ENCODE measurements at places on chromosomes 6 and 20.

DNA sequence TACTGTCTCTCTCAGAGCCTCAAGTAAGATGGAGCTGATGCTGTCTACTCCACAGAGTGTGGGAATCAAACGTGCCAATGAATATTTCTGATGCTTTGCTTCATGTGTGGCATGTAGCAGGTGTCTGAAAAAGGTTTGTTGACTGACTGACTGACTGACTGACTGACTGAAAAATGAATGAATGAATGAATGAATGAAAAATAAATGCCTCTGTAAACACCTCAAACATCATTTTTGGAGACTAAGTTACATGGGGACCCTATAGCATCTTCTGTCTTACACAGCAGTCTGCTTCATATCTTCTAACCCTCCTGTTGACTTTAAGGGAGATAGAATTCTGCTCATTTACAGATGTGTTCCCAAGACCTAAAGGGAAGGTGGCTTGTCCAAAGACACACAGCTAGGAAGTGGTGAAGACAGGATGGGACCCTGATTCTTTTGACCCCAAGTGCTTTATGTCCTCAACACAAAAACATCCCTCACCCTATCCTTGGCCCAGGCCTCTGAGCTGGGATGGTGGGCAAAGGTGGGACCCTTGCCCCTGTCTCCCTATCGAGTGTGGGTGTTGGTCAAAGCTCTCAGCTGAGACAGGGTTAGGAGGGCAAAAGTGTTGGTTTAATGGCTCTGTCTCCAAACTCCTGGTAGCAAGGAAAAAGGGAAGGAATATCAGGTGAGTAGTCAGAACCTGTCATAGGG is 104.4 kb downstream of the TOX2 start:
- DNase-seq = no peak

DNA sequence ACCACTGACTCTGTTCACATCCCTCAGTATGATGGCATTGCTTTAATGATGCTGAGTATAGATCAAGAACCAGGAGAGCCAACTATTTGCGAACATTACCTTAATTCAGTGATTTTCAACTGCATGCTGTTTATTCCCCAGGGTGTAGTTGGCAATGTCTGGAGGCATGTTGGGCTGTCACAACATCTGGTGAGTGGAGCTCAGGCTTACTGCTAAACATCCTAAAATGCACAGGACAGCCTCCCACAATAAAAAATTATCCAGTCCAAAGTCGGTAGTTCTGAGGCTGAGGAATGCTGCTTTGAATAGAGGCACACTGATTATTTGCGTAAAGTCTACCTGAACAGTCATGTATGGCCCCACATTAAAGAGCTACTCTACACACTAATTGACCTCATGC is 94.8 kb upstream of the OPRM1 start:
- DNase-seq = no peak

- DNase-seq = no peak
These were observed 188.4 kb downstream of the MTFR2 start for GRCh38 chr6:136061701-136062100.

GRCh38 chr20:33211817-33212424 is 5.2 kb upstream of the BPIFA3 start:
- no peak for DNase-seq

Data from uterus (tissue), 4 donors.